ENCODE measurements at places on chromosomes 2 and 18.

GRCh38 chr2:240280621-240281020 is 140.2 kb upstream of the OTOS start:
- no peak for DNase-seq

DNA sequence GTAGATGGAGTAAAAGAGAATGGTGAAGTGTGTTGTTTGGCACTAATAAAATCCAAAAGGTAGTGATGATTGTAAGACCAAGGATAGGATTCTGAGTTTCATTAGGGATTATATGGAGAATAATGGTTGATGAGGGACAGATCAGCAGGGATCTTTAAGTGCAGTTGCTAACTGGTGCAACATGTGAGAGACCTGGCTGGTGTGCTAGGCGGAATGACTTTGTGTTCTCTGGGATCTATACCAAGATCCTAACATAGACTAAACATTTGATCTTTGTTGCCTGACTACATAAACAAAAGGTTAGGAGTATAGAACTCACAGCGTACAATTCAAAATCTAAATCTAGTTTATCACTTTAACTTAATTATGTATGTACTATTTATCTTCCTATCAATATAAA is 135.4 kb downstream of the PTRHD1 start:
- DNase-seq: no peak

DNA sequence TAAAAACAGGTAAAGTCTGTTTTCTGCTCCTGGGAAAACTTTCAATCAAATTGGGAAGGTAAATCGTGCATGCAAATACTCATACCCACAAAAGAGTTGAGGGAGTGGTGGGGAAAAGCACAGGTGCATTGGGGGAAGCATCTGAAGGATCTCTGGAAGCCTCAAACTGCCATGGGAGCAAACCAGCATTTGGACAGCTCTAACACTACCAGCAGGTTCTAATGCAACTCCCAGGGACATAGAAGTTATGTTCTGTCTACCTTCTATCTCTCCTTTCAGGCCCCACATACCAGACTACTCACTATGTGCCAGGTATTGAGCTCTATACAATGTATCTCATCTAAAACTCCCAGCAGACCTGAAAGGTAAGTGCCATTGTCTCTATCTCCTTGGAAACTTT is 933.7 kb downstream of the NRXN1 start:
- no peak for DNase-seq

DNA sequence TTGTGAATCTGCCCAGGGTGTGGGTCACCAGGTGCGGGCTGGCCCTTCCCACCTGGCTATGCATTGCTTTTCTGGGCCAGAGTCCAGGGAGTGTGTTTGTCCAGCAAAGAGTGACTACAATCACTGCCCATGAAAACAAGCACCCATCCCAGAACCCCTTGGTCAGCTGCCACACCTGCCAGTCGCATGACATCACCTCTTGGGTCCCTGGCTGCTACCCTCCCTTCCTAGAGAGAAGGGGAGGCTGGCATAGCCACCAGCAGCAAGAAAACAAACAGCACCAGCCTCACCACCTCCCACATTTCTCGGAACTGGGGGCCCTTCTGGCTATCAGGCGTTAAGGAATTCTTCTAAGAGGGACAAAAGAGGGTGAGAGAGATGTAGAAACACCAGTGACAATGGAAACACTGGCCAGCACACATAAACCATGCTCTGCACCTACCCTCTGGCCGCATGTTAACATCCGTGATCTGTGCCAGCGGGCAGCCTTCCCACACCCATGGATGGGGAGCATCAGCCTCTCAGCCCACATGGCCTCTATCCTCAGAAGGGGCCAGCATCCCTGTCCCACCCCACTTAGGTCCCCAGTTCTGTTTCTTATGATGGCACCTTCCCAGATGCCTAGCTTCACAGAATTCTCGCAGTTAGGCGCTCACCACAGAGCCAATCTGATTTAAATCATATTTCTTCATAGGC is 109.7 kb upstream of the GLI2 start:
- DNase-seq: no peak

GRCh38 chr2:176454893-176455815 is 185.9 kb downstream of the MTX2 start:
- DNase-seq: peak; percentile 48

DNA sequence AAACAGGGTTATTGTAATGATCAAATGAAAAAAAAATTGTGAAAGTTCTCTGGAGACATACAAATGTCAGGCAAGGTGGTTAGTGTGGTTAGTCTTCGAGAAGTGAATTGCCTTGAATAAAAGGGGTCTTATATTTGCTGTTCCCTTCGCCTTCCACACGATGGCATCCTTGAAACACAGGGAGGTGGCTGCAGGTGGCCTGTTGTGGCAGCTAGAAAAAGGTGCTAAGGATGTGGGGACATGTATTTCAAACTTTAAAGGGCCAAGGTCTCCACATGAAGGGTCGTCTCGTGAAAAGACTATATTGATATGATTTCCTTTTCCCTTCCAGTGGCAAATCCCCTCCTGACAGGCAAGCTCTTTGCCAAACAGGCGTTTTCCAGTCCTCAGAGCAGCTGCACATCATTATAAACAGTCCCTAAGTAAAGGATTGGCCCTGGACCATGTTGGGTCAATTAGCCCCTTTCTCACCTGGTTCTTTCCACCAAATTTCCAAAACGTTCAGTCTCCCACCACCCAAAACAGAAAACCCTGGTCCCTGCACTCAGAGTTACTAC is 68.5 kb downstream of the COPS8 start:
- DNase-seq: no peak

- DNase-seq: no peak
Observed at GRCh38 chr2:176035013-176035691, 33.1 kb upstream of the LNPK start.

DNA sequence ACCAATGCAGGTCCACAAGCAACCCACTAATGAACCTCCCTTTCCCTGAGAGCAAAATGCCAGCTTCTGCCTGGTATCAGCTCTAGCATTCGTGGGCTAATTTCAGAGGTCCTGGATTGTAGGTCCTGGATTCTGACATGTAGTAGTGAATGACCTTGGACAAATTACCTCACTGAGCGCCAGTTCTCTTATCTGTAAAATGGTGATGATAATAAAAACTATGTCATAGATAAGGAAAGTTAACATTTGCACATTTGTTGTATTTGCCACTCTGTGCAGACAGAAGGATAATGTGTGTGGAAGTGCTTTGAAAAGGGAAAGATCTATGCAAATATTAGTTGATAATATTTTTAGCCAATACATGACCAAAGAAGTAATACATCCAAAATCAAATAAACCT is 4.1 kb upstream of the TET3 start:
- no peak for DNase-seq

DNA sequence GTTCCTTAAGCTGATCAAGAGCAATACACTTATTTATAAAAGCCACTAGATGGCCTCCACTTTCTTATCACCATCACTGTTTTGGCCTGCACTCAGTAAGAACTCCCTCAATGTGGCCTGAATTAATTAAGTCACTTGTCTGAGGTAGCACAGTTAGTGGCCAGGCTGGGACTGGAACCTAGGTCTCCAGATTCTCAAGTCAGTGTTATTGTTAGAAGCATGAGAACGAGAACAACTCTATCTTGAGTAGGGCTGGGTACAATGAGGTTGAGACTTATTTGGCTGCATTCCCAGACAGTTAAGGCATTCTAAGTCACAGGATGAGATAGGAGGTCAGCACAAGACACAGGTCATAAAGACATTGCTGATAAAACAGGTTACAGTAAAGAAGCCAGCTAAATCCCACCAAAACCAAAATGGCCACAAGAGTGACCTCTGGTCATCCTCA is 115.8 kb downstream of the SS18 start:
- DNase-seq: no peak

GRCh38 chr2:203688798-203689197 is 17.6 kb upstream of the CD28 start:
- DNase-seq: no peak

DNA sequence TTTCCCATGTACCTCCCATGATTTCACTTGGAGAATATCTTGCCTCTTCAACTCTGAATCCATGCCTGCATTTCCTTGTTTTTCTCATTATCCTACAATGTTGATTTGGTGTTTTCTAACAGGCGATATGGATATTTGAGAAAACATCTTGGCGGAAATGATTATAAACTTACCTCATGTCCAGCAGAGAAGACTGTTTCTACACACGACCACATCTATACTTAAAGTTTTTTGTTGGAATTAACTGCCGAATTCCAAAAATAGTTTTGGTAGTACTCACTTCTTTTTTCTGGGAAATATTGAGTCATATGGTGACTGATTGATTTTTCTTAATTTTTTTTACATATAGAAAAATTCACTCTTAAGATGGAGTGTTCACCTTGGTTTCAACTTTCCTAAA is 41.4 kb upstream of the TMEFF2 start:
- no peak for DNase-seq

- no peak for DNase-seq
Observed at GRCh38 chr2:151916632-151917031, 88.4 kb upstream of the ARL5A start.

DNA sequence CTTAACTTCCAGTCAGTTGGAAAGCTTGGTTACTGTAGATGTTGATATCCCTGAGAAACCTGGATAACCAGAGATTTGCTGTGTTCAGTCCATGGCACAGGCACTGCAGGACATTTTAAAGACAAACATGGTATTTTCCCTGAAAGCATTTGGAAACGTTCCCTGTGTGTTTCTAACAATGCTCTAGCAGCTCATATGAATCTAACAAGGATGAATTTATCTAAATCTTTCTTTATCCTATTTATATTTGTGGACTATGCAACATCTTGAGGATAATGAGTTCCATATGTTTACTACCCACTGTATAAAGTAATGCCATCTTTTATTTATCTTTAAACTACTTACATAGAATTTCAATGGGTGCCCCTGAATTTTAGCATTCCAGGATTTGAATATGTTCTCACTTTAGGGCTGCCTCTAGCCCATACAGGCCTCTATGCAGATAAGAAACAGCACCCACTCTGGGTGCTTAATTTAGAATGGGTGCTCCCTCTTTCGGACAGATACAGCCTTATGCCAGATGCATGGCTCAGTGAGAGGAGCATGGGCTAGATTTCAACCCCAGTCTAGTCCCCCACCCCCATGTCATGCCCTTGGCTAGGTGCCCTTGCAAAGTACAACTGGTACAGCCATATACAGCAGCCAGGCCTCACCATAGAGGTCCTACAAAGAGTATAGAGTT is 50.6 kb upstream of the NEMP2 start:
- DNase-seq: no peak

- no peak for DNase-seq
Observed at GRCh38 chr2:18662689-18663088, 73.3 kb upstream of the NT5C1B start.

DNA sequence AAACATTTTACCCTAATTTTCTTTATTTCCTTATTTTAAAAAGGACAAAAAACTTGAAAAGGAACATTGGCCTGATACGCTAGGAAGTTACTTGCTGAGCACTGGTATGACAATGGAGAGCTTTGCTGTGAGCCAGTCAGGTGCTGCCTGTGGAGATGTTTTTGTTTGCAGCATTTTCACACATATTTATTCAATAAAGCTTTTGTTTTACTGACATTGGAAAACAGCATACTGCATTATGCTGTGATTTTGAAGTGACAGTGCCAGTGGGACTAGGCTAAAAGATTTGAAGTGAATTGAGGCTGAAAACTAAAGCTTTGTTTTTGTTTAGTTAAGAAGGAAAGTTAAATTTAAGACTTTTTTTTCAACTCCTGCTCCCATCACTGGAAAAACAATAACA is 470.7 kb upstream of the ZEB2 start:
- no peak for DNase-seq

DNA sequence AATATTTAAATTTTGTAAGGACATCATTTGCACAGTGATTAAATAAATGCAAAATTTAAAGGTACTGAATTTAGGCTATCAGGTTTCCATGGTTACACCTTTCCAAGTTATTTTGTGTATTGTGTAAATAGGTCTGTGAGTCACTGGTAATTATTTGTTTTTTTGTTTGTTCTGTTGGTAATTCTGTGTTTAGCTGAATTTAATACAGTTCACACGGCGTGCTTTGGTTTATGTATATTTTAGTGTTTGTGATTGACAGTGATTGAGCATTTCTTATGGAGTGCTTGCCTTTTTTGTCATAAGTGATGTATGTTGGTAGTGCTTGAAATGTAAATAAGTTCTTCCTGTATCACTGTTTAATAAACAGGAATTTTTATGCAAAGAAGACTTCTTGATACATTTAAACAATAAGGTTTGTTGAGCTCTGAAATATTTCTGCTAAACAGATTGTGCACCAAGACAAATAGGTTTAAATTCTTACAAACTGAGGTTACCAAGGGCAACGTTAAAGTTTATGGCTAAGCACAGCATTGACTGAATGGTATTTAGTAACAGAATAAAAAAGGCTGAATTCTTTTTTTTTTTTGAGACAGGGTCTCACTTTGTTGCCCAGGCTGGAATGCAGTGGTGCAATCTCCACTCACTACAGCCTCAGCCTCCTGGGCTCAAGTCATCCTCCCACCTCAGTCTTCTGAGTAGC is 38.3 kb upstream of the DLX1 start:
- DNase-seq: no peak

- DNase-seq: no peak
Observed at GRCh38 chr2:25275575-25275965, 66.2 kb downstream of the DNMT3A start.

GRCh38 chr2:144553379-144553778 is 33.5 kb upstream of the ZEB2 start:
- DNase-seq: no peak

- DNase-seq: no peak
Observed at GRCh38 chr2:181677912-181678586, 2.3 kb downstream of the NEUROD1 start.

- DNase-seq: no peak
Observed at GRCh38 chr2:232203936-232204335, 174.6 kb upstream of the ALPP start.

GRCh38 chr2:126467367-126468054 is 188.4 kb upstream of the GYPC start:
- no peak for DNase-seq

DNA sequence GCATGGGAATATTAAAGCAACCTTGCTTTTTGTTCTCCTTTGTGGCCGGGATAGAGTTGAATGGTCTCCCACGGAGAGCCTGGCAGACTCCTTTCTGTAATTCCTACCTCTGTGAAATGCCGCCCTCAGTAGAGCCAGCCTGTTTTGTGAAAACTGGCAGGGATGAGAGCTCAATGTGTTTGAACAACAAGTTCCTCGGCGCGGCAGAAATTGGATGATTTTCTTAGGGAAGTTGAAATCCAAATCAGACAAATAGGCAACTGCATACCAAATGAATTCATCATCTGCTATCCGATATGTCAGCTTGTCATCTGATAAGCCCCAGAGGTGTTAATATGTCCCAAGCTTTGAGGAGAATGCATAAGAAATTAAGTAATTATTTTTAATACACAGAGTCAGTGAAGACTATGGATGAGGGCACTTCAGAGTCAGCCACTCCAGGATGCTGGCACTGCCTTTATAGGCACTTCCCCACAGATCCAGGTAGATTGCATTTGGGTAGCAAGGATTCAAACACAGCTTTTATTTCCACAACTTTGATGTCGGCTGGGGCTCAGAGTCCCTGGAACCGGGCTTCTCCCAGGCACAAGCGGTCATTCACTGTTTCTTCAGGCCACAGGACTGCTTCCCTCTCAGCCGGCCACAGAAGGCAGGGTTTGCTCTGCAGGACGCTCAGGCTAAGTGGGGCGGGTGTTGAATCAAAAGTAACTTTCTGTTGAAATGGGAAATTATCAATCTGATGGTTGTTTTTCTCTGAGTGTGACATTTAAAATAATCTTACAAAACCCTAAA is 82.8 kb upstream of the REV1 start:
- DNase-seq: no peak

GRCh38 chr18:49399003-49399402 is 61.4 kb downstream of the DYM start:
- DNase-seq: no peak

- no peak for DNase-seq
Observed at GRCh38 chr2:152846697-152847470, 128.5 kb downstream of the ARL6IP6 start.

GRCh38 chr2:241855888-241856422 is 2.7 kb downstream of the PDCD1 start:
- no peak for DNase-seq
